Left renal pelvis (tissue), 4 donors: ENCODE measurements at places on chromosomes 12 and 14. TPM values are rescaled to one million over a fixed set of nuclear protein-coding genes. Genes with fewer than 3 reads are reported as not detected.

DNA sequence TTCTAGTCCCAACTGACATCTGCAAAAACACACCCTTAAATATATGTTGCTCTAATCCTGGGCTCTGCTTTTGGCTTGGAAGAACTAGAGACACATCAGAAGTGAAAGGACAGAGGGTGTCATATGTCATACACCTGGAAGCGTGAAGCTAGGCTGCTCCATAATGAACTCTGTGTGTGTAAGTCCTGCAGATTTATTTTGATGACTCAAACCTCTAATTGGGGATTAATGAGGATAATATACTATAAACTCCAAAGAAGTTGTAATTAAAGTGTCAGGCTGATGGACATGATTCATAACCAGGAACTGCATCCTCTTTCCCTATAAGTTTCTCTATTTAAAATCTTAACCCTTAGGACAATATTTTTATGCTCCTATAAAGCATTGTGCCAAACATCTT lies 4.4 kb upstream of the KCNK10 start:
- DNase-seq, result no peak

DNA sequence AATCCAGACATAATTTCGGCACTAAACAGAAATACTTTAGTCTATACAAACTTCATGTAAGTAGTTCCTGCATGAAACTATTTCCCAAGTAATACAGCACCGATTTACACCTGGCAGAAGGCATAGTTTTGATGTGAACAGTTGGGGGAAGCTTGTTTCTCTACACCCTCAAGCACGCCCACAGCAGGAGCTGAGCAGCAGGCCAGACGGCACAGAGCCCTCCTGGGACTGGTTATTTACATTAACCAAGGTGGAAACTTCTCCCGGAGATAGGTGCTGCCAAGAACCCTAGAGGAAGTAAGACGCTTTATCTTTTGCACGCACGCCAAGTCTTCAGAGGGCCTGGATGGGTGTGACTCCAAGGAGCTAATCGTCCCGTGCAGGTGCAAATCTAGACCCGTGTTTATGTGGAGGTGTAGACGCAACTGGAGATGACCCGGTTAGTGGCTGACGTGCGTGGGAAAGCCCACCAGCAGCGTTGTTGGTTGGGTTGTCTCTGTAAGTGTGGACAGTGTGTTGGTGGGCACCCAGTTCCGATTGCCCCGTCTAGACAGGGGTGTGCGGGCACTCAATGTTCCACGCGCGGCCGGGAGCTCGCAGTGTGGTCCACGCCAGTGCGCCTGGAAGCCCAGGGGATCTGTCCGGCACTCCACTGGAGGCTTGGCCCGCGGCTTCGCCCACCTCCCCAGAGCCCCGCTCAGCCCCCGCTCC lies 767 bp upstream of the TCP11L2 start:
- DNase-seq, result no peak

GRCh38 chr12:45418520-45418919 lies 202.6 kb downstream of the ANO6 start:
- no peak for DNase-seq

DNA sequence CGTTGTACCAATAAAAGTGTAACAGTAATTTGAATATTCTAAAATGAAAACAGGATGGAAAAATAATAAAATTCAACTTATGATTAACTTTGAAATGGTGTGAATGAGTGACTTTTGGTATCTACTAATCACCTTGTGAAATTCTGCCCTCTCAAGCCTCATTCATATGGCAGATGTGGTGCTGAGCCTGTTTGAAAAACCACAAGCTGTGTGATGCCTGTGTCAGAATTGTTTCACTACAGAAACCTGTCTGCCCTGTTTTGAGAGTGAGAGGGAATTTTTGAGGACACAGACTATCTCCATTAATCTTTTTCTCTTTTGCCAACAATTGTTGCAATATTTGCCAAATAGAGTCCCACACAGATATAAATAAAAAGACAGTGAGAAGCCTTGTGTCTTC lies 3.9 kb upstream of the RNU6-7 start:
- no peak for DNase-seq

Gene DDIT3
- 31.8 TPM for polyA plus RNA-seq
